ENCODE measurements at places on chromosomes 16 and 17. TPM values are rescaled to one million over a fixed set of nuclear protein-coding genes. Genes with fewer than 3 reads are reported as not detected.
A peak's percentile ranks its signal among the peaks of the same experiment; 100 is the strongest.

ST6GALNAC2 gene
- 0.30 TPM for total RNA-seq

GRCh38 chr17:27849474-27850185 is 43.5 kb downstream of the LYRM9 start:
- DNase-seq, result no peak

SERPINF2 gene
- total RNA-seq, result not detected

GRCh38 chr16:50166511-50167500 is 13.7 kb downstream of the TENT4B start:
- DNase-seq, result peak; percentile 23

TEKT5 gene
- total RNA-seq, result not detected

DNA sequence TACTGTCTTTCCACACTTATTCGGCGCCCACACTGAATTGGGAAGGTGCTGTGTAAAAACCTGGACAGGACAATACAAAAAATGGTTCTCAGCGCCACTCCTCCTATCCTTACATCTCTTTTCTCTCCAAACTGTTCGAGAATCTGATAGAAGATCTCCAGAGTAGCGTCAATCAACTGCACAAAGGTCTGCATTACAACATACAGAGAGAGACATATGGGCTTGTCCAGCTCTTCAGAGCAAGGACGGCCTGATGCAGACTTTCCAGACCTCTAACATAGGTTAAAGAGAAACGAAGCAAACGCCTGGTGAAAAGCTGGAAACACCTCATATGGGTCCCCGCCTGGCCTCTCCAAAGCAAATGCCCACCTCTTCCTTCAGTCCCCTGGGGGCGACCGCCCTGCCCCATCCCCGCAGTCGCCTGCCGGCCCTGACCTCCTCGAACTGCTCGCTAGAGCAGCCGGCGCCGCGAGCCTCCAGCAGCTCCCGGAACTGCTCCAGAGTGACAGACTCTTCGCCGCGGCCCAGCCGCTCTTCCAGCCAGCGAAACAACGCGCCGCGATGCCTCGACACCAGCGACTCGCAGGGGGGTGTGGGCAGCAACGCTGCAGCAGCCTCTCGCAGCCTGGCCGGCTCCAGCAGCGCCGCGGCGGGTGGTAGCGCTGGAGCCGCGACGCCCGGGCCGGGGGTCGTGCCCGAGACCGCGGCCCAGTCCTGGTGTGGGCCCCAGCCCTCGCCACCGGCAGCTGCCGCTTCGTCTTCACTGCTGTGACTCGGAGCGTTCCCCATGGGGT is 526 bp downstream of the ZZEF1 start:
- DNase-seq, result peak; percentile 20

NPIPB12 gene
- not detected for total RNA-seq

DNA sequence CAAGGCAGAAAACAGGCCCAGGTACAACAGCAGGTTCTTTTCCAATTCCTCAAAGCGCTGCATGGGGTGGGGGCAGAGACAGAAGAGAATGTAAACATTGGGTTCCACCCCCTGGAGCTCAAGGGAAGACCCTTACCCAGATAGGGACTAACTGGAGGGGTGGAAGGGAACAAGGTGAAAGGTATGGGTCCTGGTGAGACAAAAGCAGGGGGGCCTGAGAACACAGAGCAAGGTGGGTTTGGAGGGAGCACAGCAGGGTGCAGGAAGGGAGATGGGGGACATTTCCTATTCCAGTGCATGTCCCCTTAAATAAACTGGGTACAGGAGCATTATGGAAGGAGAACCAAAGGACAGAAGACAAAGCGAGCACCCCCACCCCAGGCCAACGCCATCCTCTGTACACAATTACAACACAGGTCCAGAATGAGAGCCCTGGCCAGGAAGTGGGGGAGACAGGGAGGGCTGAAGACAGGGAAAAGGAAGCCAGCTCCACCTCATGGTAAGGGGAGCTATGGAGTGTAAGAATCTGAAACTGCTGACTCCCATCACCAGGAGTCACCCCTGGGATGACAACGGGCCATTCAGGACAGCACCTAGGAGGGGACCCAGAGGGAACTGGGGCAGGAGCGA is 2.1 kb upstream of the CD2BP2 start:
- no peak for DNase-seq

All from MG63 (cell line).